ENCODE measurements at places on chromosomes 6 and 20.

DNA sequence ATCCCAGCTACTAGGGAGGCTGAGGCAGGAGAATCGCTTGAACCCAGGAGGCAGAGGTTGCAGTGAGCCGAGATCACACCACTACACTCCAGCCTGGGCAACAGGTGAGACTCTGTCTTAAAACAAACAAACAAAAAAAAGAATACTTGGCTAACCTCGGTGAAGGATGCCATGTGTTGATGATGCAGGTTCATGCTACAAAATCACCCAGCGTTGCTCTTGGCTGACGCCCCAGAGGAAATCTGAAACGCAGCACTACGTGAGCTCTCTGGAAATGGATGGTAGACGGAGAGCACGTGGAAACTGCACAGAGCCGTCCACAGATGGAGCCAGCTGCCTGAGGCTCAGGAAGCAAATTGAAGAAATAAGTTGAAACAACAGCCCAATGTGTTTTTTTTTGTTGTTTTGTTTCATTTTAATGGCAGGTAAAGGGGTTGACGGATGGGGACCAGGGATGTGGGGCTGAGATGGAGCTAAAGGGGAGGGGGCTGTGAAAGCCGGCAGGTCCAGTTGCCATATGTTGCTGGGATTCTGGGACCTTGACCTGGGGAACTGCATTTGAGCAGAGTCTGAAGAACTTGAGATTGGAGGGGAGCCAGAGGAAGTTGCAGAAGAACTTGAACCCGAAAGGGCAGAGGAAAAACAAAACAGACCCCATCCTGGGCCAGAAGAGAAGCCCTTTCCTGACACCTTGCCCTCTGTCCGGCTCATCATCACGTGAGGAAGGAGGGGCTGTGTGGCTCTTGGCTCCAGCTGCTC lies 12.8 kb upstream of the MANBAL start:
- DNase-seq = no peak

DNA sequence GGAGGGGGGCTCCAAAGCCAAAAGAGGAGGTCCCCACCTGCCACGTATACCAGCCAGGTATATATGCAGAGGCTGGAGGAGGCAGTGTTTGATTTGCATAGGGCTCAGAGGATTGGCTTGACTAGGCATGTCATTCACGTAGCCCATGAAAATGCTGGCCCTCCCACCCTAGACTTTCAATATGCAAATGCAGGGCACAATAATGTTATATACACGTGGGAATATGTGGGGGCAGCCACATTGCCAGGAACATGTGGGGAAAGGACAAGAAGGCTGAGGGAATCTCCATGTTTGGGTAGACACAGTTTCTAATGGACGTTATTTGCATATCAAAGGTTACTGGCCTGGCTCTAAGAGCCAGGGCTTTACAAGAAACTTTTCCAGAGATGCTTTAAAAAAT lies 301.8 kb downstream of the FARS2 start:
- no peak for DNase-seq

DNA sequence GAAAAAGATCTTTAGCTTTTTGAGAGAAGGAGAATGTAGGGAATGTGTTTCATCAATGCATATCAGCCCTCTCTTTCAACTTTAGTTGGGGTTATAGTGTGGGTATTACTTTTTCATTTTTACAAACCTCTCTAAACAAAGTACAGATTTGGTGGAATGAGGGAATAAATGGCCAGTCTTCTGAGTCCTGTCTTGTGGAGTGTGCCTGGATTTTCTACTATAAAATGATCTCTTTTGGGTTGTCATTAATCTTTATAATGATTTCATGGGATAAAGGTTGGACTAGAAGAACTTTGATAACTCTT lies 209.3 kb downstream of the RNF144B start:
- DNase-seq = no peak

GRCh38 chr6:5493806-5494205 lies 232.5 kb downstream of the FARS2 start:
- no peak for DNase-seq

- no peak for DNase-seq
These were observed 59.8 kb upstream of the DEK start for GRCh38 chr6:18323935-18324705.

DNA sequence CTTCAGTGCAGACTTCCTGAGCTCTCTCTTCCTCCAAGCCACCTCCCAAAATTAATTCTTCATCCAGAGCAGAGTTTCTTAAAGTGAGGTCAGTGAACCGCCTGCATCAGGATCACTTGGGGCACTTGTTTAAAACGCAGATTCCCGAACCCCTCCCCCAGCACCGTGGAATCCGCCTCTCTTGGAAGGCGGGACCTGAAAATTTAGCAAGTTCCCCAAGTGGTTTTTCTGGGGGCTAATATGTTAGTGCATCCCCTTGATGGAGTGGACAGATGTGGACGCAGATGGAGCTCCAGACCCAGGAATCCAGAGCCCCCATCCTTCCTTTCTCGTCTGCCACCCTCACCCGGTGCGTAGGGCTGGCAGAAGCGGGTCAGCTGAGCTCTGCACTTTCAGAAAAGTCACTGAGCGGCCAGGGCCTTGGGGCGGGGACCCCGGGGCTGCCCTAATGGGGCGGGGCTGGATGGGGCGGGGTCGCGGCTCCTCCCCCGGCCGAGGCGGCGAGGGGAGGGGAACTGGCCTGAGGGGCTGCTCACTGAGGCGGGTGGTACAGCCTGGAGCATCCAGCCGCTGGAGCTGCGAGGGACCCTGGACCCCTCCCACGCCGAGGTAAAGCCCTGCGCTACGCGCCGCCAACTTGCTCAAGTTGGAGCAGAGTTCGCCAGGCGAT lies at the start of the genes DEFB124 and REM1:
Gene DEFB124 (minus strand): TSS at position 370 of the 670 bp plus-strand sequence. CDS start 2,114 bp downstream, outside the sequence.
Gene REM1 (plus strand): TSS at position 531 of the 670 bp plus-strand sequence. CDS start 1,158 bp downstream, outside the sequence.
- DNase-seq = no peak

DNA sequence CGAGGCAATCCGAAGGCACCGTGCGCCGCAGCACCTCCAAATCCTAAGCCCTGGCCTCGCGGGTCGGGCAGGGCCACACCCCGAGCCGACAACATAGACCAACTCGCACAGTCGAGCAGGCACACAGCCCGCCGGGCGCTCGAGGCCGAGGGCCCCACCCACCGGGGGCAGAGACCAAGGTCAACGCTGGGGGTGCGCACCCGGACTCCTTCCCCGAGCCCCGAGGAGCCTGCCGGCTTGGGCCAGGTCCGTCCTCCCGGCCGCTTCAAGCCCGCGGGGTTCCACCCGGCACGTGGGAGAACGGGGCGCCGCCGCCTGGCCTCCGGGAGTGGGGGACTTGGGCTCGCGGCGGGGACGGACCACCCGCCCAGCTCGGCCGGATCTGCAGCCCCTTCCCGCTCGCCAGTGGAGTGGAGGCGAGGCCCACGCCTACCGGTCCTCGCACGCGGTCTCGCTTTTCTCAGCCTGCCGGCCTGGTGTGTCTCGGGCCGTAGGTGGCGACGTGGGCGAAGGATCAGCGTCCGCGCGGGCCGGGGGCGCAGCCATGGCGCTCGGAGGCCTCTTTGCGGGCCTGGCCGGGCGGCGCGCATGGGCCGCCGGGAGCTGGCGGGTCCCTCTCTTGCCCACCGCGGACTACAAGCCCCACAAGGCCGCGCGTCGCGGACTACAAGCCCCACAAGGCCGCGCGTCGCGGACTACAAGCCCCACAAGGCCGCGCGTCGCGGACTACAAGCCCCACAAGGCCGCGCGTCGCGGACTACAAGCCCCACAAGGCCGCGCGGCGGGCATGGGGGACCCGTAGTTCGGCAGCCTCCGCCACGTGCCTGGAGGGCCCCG lies at the start of gene UCKL1:
Gene UCKL1 (minus strand): TSS at position 590 of the 837 bp plus-strand sequence. CDS start 44 bp downstream, at position 546.
- peak; percentile 91 for DNase-seq

- DNase-seq = peak; percentile 90
These were observed at the start of gene CST7 for GRCh38 chr20:24948939-24949679. Gene CST7 (plus strand): TSS chr20:24949269. CDS start chr20:24949506, 237 bp downstream.

GRCh38 chr20:11445161-11445560 lies 472.5 kb upstream of the BTBD3 start:
- DNase-seq = no peak

DNA sequence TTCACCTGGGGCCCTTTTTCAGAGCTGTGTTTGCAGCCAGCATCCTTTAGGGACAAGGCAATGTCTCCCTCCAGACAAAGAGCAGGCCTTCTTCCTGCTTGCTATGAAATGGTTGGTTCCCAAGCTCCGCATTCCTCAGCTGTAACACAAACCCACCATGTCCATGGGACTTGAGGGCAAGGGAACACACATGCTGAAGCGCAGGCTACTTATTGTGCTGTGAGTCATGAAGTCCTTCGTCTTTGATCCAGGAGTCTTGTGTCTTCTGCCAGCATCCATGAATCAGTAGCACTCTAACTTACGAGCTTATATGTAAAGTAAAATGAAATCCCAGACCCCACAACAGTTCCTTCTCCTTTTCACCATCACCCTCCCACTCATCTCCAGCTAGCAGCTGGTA lies 59.0 kb downstream of the ANKRD60 start:
- DNase-seq = no peak

GRCh38 chr6:43989581-43990146 lies 137.6 kb downstream of the MRPL14 start:
- no peak for DNase-seq

DNA sequence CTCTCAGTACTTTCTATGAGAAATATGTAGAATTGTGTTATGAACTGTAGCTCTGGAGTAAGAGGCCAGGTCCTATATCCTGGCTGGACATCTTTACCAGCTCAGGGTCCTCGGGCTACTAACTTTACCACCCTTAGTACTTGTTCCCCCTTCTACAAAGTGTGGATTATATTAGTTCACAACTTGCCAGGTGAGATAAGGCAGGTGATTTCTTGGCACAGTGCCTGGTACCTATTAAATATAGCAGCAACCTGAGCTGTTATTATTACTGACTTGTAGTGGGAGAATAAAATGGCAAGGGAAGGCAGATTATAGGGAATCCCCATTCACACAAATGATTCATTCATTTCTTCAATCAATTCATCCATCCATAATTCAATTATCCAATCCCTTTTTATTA lies 150.1 kb downstream of the DOK5 start:
- DNase-seq = no peak

DNA sequence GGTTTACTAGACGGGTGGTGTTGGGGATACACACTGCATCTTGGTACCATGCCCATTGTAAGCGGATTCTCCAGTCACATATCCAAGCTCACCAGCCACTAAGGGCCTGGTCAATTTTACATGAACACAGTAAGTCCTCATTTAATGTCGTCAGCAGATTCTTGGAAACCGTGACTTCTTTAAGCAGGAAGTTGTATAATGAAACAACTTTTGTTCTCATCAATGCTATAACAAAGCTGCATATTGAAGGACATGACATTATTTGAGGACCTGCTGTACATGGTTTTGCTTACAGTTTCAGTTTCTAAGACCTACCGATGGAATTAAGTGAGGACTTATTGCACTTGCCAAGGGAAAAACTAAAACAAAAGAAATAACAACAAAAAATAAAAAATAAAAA lies 295.6 kb downstream of the SYNE1 start:
- DNase-seq = no peak

GRCh38 chr6:18034798-18035202 lies 47.4 kb upstream of the KIF13A start:
- DNase-seq = no peak

GRCh38 chr6:154632119-154632518 lies 101.1 kb upstream of the SCAF8 start:
- no peak for DNase-seq

DNA sequence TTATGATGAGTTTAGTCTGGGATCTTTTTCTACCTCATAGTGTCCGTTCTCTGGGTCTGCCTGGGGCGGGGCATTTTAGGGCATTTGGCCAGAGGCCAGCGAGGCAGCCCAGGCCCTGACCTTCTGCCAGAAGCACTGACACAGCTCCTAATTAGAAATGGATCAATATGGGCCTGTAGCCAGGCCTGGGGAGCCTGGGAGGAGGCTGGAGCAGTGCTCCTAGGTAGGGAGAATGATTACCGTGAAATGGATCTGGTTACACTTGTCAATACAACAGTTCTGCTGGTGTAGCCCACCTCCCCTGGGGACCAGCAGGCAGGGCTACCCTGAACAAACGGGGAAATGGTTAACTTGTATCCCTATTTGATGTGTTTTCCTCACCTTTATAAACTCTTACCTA lies 23.0 kb downstream of the RALY start:
- no peak for DNase-seq

- DNase-seq = no peak
These were observed 10.5 kb upstream of the ZNF343 start for GRCh38 chr20:2519115-2519809.

DNA sequence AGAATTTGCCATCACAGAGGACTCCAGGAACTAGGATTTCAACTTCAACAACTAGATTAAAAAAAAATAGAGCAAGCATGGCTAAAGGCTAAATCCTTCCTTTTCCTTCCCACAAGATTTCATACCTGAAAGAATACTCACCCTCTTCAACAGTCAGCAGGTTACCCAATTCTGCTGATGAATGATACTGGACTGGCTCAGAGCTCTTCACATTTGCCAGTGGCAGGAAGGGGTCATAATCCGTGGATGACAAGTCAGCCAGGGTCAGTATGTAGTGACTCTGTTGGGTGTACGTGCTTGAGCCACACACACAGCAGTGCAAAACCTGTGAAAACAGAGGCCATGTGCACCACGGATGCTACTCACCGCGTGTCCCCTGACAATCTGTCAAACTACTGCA lies 152.9 kb downstream of the INSM1 start:
- DNase-seq = no peak

DNA sequence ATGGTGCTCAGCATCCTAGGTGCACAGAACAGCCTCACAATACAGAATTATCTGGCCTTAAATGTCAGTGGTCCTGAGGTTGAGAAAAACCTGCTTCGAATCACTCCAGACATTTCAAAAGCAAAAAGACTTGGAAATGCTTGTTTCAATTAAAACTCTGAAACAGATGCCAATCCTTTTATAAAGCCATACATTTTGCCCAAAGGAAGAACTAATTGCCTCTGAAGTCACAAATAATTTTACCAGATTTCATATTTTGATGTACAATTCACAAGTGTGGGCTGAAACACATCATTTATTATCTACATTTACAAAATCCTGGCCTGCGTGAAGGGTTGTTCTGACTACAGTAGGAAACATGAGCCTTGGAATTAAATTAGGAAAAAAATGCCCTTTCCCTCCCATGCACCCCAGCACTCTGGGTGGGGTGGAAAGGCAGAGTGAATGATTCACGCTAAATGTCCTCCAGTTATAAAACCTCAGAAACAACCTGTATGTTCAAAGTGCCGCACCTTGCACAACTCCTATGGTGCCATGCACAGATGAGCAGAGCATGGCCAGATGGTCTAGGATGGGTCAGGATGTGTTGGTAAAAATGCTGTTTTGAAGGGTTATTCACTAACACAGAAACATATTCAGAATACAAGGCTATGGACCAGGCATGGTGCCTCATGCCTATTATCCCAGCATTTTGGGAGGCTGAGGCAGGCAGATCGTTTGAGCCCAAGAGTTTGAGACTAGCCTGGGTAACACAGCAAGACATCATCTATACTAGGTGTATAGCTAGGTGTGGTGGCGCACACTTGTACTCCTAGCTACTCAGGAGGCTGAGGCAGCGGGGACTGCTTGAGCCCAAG lies 87.0 kb downstream of the ZMYND8 start:
- no peak for DNase-seq

DNA sequence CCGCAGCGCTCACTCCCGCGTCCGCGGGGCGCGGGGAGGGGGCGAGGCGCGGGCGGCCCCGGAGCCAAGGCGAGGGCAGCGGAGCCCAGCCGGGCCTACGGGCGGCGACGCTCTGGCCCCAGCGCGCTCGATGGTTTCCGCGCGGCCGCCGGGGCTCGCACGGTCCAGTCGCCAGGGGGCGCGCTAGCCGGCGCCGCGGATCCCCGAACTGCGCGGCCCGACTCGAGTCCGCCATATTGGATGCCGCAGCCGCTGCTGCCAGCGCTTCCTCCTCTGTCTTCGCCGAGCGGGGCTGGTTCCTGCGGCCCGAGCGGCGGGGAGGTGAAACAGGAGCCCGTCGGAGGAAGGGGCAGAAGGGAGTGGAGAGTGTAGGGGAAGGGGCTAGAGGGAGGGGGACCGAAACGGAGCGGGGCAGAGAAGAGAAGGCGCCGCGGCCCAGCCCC lies at the start of gene SCAF8:
Gene SCAF8 (plus strand): TSS at position 234 of the 443 bp plus-strand sequence. CDS start 485 bp downstream, outside the sequence.
- peak; percentile 88 for DNase-seq
